ENCODE measurements at places on chromosomes 6 and 20. TPM values are rescaled to one million over a fixed set of nuclear protein-coding genes. Genes with fewer than 3 reads are reported as not detected.

DNA sequence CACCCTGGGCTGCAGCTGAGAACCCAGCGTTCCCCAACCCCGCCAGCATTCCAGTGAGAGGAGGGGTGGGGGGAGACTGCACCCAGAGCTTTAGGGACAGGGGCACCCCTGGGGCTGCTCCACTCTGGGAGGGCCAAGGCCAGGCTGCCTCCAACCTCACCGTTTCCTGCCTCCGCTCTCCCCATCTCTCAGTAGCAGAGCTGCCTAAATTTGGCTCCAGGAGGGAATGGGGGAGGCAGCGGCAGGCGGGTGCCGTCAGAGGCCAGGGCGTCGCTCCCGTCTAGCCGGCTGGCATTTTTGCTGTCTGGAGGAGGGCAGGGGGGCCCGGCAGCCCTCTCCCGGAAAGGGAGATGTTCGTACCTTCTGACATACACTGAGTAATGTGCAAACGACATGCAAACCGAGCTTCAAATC lies 46.6 kb downstream of the NOL4L start:
- H3K4me3 ChIP-seq, result no peak overlapping the region
- H3K27ac ChIP-seq, result no peak overlapping the region
- H3K27me3 ChIP-seq, result no peaks in the 10 kb centered on the region
- no peak for DNase-seq

The MAP1LC3A gene
- total RNA-seq, result 51.5 TPM

- no peaks in the 10 kb centered on the region for H3K27me3 ChIP-seq
- peak; percentile 63 for DNase-seq
- H3K36me3 ChIP-seq, result no peaks in the 10 kb centered on the region
- H3K27ac ChIP-seq, result no peak overlapping the region
- H3K4me3 ChIP-seq, result no peak overlapping the region
- no peaks in the 10 kb centered on the region for H3K4me1 ChIP-seq
Measured at GRCh38 chr20:48657426-48658197, 170.2 kb downstream of the PREX1 start.

GRCh38 chr20:49989234-49990065 lies 6.7 kb downstream of the SNAI1 start:
- H3K4me3 ChIP-seq, result peak overlapping the region; percentile 33
- H3K27me3 ChIP-seq, result no peaks in the 10 kb centered on the region
- no peaks in the 10 kb centered on the region for H3K36me3 ChIP-seq
- DNase-seq, result no peak
- peaks cover 20% of the 10 kb centered on the region for H3K4me1 ChIP-seq

GRCh38 chr20:50462093-50462690 lies 48.0 kb upstream of the PTPN1 start:
- no peaks in the 10 kb centered on the region for H3K27me3 ChIP-seq
- no peak overlapping the region for H3K4me3 ChIP-seq
- DNase-seq, result no peak

DNA sequence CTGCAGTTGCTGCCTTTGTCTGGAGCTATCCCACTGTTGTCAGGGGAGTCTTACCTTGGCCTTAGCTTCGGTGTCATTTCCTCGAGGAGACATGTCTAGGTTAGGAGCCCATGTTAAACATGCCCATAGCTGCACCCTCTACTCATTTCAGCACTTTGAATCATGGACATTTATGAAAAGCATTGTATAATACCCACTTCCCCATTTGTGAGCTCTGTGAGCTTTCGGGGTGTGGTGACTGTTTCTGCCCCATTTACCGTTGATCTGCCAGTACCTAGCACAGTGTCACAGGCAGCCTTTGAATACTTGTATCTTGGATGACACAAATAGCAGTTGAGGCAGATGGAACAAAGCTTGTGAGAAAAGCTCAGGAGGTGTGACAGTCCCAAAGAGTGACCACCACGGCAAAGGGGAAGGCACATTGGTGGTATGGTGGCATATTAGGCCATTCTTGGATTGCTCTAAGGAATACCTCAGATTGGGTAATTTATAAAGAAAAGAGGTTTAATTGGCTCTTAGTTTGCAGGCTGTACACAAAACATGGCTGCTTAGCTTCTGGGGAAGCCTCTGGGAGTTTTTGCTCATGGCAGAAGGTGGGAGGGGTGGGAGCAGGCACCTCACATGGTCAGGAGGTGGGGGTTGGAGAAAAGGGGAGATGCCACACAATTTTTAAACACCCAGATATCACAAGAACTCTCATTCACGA lies 42.0 kb downstream of the JARID2 start:
- H3K36me3 ChIP-seq, result no peaks in the 10 kb centered on the region
- H3K27me3 ChIP-seq, result no peaks in the 10 kb centered on the region
- no peak overlapping the region for H3K27ac ChIP-seq
- no peak for DNase-seq
- no peaks in the 10 kb centered on the region for H3K4me1 ChIP-seq

- no peaks in the 10 kb centered on the region for H3K4me1 ChIP-seq
- H3K27me3 ChIP-seq, result peaks cover 22% of the 10 kb centered on the region
- H3K4me3 ChIP-seq, result no peak overlapping the region
Measured at GRCh38 chr6:133254552-133255228, 13.5 kb downstream of the EYA4 start.

The CRISP2 gene
- total RNA-seq, result not detected

The SYNGAP1 gene
- total RNA-seq, result 6.1 TPM

GRCh38 chr6:102670735-102671134 lies 1277.2 kb downstream of the GRIK2 start:
- no peaks in the 10 kb centered on the region for H3K27me3 ChIP-seq
- DNase-seq, result no peak
- H3K4me3 ChIP-seq, result no peak overlapping the region
- H3K4me1 ChIP-seq, result no peaks in the 10 kb centered on the region

Data from breast epithelium (tissue), 4 donors.